ENCODE measurements at places on chromosomes 6 and 20.

GRCh38 chr20:63285636-63286615 lies 7.1 kb upstream of the COL20A1 start:
- no peak for DNase-seq

DNA sequence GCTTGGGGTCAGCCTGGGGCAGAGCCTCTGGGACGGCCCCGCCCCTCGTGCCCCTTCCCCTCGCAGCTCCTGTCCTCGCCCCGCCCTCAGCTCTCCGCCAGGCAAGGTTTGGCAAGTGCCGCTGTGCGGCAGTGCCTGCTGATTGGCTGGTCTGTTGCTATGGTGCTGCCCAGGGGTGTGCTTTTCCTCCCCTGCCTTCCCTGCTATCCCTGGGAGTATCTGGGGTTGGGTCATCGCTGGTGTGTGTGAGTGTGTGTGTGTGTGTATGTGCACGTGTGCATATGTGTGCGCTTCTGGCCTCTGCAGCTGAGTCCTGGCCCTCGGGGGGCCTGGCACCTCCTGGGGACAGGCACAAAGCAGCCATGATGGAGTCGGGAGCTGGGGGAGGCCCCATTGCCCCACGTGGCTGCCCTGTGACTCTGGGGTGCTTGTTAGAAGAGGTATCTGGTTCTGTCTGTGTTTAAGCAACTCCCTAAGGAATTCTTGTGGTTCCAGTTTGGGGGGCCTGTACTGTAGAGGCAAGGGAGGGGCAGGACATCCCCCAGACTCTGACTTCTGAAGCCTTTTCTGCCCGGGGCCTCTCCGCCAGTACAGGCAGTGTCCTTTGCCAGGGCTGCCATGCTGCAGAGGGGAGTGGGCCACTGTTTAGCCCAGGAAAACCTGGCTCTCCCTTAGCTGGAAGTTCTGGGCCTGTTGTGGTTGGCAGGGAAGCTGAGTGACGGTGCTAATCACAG lies 6.9 kb downstream of the RTEL1 start:
- no peak for DNase-seq

- no peak for DNase-seq
Measured at GRCh38 chr6:121849477-121849876, 414.0 kb downstream of the GJA1 start.

DNA sequence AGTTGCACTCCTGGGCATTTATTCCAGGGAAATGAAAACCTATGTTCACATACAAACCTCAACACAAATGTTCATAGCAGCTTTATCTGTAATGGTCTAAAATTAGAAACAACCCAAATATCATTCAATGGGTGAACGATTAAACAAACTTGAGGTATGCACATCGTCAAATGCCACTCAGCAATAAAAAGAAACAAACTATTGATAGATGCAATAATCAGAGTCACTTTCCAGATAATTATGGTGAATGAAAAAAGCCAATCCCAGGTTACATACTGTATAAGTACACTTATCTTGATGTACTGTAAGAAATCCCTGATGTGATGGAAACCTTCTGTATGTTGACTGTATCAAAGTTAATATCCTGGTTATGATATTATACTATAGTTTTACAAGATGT lies 38.8 kb downstream of the RNF24 start:
- DNase-seq, result no peak

DNA sequence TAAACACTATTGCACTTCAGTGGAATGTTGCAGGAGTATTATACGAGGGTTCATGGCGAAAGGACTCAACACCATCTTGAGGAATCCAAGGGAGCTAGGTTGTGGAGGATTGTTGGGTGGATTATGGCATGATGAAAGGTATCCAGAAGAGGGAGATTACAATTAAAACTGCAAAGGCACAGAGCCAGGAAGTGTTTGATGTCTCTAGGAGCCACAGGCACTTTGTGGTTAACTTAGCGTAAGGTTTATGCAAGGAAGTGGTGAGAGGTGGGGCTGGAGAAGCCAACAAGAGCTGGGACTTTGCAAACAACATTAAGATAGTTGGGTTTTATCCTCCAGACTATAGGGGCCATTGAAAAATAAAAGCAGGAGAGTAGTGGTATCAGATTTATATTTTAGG lies 86.6 kb upstream of the TPD52L1 start:
- DNase-seq, result no peak

DNA sequence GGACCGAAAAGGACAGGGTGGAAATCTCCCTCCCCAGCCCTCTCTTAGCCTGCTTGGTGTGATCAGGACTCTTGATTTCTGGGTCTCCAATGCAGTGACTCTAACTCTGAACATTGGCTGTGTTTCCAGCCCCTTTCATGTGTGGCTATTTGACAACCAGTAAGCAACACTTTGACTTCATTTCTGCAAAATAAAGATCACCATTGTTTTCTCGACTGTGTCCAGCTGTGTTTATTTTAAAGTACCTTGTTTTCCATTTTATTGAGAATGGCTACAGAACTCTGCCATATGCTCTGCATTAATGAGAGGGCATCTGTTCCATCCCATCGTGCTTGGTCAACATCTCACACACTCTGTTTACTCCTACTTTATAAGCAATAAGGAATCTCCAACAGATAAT lies 60.9 kb upstream of the TAGAP start:
- no peak for DNase-seq

DNA sequence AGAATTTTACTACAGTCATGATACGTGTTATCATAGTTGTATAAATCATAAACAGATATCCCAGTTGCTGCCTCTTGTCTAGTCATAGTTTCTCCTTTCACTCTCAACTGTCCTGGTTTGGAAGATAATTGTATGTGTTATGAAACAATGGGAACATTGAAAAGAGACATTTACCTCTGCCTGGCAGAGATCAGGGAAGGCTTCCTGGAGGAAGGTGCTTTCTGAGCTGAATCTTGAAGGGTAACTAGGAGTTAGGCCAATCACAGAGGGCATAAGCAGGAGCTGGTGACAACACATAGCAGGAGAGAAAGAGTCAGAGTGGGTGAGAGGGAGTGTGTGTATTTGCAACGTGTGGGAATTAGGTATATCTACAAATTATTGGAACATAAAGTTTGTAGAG lies 5.4 kb downstream of the ASXL1 start:
- DNase-seq, result no peak

- DNase-seq, result no peak
Measured at GRCh38 chr6:111609827-111610526, 4.3 kb upstream of the TRAF3IP2 start.

DNA sequence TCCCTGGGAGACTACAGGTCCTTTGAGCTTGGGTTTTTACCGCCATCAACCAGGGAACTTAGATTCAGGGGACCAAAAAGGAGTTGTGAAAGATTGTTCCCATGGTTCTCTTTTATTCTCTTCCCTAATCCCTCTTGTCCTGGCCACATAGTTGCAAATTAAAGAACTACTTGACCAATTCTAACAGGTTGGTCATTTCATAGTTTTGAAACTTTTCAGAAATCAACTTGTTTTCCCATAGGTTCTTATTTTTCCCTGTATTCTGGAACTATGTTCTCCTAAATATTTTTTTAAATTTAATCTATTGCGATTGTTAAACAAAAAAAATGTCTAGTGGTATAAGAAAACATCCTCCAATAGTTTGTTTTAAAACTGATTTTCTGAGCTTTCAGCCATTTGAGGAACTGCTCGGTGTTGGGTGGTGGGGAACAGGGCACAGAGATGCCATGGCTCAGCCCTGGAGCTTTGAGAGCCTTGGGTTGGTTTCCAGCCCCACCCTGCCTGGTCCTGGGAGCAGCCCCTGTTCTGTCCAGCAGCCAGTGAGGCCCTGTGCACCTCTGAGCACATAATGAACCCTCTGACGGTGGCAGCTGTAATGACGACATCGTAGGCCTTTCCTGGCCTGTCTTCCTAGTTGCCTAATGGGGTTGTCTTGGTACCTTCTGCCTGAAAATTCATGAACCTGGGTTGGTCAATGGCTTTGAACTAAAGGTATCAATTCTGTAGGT lies 53.5 kb downstream of the TBC1D7 start:
- DNase-seq, result no peak

DNA sequence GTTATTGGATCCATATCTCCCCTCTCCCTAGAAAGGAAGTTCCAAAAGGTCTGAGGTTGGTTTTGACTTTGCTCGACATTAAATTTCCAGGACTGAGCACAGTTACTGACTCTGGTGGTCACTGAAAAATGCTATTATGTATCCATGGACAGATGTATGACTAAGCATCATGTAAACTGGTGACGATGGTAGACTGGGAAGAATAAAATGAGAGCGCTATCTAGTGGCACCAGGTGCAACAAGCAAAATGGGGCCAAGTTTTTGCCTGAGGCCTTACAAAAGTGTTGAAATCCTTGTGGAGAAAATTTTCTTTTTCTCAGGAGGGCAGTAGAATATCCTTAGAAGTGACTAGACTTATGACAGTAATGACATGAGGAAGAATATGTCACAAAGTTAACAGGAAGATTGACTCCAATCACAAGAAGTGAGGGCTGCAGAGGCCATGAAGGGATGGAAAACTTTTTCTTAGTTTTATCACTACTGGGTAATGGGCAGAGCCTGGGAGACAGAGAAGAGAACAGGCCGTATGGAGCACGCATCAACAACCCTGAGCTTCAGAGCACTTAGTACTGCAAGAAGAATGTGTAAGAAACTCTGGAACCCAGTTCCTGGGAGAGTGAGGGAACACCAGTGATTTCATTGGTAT lies 88.9 kb upstream of the ELOVL5 start:
- DNase-seq, result no peak

DNA sequence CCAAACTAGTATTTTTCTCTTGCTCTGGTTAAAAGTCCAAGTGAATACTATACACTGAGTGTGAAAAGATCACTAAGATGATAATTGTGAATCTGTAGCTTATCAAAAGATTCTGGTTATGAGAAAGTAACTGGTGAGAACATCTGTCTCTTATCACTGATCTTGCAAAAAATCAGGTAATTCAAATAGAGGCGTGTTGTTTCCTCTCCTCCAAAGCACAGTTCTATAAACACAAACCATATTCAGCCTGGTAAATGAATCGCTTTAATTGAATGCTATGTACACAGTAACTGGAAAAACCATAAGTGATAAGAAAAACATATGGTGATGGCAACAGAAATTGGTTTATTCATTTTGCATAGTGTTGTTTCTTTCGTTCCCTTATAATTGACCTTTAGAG lies 161.0 kb downstream of the RALGAPA2 start:
- no peak for DNase-seq

- no peak for DNase-seq
Measured at GRCh38 chr6:15522427-15522826, 140.4 kb downstream of the DTNBP1 start.

- no peak for DNase-seq
Measured at GRCh38 chr20:4812641-4813075, 90.9 kb downstream of the PRND start.

DNA sequence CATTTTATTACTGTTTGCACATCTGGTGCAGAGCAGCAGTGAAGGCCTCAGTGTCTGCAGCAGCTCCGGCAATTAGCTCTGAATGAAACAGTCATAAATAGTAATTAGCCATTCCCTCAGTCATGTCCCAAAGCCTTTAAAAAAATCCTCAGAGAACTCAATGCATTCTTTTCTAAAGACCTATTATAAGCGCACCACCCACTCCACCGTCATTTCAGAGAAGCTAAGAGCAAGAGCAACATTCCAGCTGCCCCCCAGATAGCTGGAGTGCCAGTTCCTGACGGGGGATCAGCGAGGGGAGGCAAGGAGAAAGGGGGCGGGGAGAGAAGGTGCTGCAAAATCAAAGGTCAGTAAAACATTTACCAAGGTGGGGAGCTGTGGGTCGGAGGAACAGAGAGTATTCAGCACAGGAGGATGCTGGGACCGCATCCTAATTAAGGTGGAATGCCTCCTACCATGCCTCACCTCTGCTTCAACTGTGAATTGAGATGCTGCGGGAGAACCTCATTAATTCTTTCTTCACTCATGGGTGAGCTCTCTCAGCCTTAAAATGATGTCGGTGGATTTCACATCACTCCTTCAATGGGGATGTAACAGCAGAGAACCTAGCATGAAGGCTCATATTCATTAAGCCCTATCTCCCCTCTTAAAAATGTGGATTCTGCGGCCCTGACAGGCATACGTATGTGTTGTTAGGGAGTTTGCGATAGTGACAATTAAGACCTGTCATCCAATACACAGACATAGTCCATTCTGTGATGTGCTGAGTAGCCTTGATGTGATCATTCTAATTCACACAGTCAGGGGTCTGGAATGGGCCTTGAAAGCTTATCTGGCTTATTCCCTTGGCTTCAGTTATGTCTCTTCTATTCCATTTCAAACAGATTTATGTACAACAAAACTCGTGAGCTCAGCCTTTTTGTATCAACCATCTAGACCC lies 469.5 kb upstream of the NRSN1 start:
- DNase-seq, result no peak

GRCh38 chr20:53708129-53708968 lies 114.7 kb upstream of the ZNF217 start:
- no peak for DNase-seq

GRCh38 chr6:142975365-142975764 lies 30.4 kb upstream of the HIVEP2 start:
- DNase-seq, result no peak

GRCh38 chr6:115976321-115976870 lies 84.3 kb downstream of the FRK start:
- no peak for DNase-seq

DNA sequence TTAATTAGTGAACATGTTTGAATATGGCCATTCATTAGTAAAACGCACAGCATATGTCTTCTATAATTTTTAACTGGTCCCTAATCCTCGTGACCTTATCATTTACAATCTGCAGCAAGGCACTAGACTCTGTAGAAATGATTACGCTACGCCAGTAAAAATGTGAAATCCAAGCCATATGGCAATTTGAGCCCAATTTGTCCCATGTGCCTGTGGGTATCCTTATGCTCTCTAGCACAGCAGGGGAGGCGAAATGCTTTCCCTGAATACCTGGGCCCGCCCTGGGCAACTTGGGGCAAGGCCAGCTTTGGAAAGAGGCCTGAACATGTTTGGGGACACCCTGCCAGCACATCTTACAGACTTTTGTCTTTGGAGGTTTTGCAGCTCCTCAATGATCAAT lies 122.7 kb upstream of the AGPAT4 start:
- no peak for DNase-seq

GRCh38 chr20:59461526-59461925 lies 142.8 kb upstream of the PHACTR3 start:
- DNase-seq, result no peak

DNA sequence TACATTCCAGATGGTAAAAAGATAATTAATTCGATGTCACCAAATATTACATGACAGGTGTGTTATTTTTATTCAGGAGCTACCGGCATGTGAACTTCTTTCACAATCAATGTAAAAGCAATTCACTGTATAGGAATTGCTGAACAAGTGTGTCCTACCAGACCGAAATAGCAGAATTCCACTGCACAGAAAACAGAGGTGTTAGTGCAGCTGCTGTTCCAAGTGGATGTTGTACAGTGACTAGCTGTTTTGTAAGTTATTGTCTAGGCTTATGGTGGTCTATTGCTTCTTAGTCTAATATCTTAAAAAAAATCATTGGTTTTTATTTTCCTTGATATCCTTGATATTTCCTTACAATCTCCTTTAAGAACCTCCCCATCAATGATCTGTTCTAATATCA lies 107.4 kb downstream of the COL19A1 start:
- DNase-seq, result no peak

All from activated CD4-positive, alpha-beta T cell treated with anti-CD3 and anti-CD28 coated beads for 1 hour (primary cell).